Activated naive CD8-positive, alpha-beta T cell treated with anti-CD3 and anti-CD28 coated beads, Interleukin-2, amount 50 U/mL, for 16 hours (primary cell): ENCODE measurements at places on chromosomes 1 and 21.

- peak; percentile 39 for DNase-seq
These were observed 26.7 kb upstream of the RBM15 start for GRCh38 chr1:110312188-110313121.

DNA sequence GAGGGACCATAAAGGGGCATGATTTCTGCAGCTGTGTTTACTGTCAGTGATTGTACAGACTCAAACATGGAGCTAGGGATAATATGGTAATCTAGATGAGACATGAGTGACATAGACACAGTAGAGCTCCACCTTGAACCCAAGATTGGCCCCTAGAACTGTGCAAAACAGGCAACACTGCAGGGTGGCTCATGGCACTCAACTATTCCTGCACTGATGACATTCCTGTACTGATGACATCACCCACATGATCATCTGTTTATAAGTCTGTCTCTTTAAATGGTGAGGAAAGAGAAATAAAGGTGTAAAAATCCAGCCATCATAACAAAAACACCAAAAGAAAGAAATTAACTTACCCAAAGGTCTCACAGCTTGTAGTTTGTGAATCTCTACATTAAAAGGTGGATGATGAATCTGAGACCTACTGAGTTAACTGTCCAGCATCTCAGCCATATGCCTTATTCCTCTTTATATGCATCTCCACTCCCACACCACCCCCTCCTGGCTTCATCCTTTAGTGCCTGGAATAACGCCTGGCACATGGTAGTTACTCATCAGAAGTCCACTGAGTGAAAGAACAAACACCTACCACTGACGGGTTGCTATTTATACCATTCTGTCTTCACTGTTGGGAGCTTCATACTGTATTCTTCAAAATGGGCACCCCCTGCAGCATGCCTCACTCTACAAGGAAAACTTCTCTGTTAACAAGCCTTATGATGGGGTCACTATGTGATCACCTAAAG, at the start of gene LRRC53:
Gene LRRC53 (minus strand): TSS at position 442 of the 746 bp plus-strand sequence. CDS start 29,262 bp downstream, outside the sequence.
- no peak for DNase-seq

DNA sequence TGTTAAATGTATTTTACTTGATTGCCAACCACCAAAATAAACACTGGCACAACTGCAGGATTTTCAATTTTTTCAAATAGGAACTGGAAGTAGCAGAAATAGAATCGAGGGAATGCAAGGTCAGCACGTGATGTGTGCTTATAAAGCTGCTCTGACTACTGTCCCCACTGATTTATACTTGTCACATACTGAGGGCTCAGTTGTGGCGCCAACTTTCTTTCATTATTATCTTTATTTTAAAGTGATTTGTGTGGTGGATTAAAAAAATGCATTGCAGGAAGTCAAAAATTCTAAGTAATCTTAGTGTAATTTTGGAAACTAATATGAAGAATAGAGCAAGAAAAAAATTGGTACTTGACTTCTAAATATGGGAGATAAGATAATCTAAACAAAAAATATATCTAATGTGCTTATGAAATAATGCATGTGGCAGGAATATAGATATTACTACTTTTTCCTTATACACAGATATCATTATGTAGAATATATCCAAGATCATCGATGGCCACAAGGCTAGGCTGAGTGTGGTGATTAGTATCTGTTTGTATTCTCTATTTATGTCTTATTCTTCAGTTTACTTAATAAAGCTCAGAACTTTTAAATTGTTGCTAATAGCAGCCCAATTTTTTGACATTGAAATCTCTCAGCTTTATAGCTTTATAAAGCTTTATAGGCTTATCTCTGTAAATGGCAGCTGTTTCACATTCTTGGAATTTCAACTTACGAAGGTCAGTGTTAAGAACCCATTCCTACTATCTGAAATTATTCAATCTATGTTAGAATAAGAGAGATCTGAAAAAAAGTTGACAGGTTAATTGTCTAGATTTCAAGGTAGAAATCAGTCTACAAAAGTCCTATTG, 404.5 kb upstream of the ADAMTS5 start:
- no peak for DNase-seq

DNA sequence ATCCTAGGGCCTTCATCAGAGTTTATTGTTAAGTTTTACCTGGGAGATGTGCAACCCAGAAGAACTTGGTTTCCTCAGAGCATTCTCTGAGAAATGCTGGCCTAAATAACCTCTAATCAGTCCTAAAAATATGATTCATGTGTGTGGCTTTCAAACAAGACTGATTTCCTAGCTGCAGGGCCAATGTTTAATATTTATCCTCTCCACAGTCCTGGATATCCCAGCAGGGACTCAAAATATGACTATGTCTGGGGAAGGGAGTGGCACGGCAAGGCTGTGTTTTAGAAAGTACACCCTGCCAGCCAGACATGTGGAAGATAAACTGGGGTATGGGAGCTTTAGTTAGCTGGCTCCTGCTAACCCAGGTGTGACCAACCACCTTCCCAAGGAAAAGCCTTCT, 26.3 kb downstream of the PLPP3 start:
- DNase-seq, result no peak

DNA sequence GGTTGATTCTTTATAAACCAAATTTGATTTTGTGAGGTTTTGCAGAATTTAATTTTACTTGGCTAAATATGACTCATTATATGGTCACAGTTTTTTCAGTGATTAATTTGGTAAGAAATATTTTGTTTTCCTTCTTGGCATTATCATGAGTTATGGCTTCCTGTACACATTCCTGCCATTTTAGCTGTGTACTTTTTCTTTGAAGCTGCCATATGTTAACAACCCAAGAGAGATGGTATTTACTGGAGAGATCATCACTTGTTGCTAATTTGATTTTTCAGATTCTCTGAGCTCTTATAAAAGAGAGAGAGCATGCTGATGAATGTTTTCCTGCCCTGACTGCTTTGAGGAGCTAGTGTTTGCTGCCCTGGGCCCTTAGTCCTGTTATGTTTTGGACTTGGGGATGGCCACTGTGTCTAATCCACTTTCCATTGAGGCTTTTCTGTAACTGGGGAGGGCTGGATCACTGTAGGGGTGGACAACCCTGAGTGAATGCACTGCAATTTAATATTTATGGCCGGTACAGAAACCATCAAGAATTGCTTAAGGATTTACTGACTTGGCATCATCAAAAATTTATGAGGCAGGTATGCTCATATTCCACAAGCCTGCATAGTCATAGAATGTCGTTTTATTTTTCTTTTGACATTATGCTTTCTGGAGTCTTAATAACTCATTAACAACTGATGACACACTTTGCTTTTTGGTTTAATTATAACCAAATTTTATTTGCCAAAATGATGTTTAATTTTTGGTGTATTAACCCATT, 200.9 kb downstream of the DISC1 start:
- no peak for DNase-seq

DNA sequence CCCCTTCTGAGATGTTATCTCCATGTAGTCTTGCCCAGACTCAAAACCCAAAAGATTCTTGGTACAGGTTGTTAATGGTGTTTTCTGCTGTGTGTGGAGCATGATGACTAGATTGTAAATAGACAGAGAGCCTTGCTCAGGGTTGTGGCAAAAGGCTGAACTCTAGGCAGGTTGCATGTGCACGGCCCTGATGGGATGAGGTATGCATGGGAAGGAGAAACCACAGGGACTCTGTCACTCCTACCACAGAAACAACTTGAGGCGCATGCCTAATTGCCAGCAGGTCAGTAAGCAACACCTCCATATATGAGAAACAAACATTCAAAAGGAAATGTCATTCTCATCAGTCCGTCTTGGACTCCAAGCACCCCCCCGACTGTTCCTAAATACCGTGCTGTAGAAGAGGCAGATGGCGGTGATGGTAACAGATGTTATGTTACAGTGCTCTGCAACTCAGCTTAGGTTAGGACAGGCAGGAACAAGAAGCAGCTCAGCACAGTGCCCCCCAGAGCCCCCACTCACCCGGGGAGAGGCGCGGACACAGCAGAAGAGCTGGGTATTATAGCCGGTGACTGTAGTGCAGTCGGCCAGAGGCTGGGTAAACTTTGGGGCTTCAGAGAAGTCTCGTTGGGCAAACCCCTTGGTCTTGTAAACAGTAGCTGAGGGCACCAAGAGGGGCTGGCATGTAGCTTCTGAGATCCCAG, 10.9 kb downstream of the MYBPHL start:
- DNase-seq, result no peak
